ENCODE measurements at places on chromosomes 11 and 22.
A peak's percentile ranks its signal among the peaks of the same experiment; 100 is the strongest.

DNA sequence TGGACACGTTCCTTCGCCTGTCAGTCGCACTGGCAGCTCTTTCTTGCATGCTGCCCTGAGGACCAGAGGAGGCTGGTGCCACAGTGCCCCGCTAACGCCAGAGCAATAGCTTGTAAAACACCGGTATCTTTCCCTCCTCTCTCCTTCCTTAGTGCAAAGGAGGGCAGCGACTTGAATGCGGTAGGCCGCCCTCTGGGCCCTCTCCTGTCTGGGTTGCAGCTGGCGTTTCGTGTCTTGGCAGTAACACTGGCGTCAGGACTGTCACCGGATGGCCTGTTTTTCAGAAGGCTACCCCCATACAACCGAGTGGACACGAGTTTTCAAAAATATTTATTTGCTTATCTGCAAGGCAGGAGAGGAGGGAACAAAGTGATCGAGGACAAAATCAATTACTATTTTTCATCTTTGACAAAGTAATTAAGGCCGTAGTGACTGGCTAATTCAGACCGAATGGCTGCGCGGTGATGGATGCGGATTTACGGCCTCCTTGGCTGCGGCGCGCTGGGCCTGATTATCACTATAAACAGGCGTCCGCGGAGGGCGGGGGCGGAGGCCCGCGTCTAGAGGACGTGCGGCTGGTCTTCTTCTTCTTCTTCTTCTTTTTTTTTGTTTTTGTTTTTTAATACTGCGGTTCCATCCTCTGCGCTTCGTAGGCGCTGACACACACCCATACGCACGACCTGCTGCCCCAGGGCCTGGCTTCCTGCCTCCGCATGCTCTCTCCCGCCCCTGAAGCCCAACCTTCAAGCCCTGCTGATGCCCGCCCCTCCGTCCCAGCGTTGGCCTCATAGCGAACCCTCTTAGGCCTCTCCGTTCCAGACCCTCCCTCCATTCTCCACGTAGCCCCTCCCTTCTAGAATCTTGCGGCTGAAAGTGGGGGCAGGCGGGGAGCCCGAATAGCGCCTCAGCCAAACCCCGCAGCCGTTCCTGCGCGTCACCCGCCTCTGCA, 2.9 kb upstream of the SLC6A5 start:
- no peak for DNase-seq

DNA sequence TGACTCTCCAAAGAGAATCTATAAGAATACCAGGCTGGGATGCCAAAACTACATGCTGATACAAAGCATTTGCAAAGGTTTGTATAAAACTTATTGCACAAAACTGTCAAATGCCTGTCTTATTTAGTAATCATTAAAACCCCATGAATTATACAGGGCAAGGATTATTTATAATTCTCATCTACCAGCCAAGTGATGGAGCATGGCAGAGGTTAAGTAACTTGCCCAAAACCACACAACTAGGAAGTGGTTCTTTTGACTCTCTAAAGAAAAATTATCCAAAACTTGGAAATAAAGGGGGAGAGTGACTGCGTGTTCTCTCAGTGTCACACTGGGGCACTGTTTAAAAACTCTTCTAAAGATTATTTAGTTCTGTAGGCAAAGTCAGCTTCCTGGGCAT, 17.4 kb upstream of the CLMP start:
- no peak for DNase-seq

- no peak for DNase-seq
Observed at GRCh38 chr22:48939441-48940265, 888.0 kb downstream of the BRD1 start.

GRCh38 chr11:38543311-38543710, 1945.3 kb upstream of the RAG2 start:
- DNase-seq, result no peak

GRCh38 chr11:8219257-8220021, 44.2 kb downstream of the LMO1 start:
- no peak for DNase-seq

DNA sequence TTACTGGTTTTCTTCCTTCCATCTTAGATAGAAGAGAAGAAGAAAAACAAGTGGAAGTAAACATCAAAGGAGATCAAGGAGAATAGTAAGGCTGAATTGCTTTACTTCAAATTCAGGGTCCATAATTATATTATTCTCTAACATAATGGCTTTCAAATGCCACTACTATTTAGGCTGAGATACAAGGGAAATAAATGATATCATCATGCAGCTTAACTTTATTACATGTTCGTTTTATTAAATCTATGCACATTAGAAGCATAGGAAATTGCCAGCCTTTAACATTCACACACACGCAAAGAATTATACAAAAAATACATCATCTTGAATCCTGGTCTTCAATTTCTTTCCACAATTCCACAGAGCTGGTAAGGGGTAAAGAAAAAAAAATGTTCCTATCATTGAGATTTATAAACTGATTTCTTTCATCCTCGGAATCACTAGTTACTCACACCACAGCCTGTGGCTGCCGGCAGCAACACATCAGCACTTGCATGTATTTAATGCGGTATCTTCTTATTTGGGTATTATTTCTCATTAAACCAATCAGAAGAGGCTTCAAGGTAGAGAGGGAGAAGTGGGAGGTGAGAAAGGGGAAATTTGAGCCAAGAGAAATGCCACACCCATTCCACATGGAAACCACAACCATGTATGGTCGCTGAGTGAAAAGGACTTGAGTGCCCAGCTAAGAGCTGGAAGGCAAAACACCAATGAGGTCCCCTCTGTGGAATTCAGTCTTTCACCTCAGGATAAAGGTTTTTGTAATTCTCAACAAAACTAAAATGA, 26.3 kb downstream of the SYTL2 start:
- no peak for DNase-seq

DNA sequence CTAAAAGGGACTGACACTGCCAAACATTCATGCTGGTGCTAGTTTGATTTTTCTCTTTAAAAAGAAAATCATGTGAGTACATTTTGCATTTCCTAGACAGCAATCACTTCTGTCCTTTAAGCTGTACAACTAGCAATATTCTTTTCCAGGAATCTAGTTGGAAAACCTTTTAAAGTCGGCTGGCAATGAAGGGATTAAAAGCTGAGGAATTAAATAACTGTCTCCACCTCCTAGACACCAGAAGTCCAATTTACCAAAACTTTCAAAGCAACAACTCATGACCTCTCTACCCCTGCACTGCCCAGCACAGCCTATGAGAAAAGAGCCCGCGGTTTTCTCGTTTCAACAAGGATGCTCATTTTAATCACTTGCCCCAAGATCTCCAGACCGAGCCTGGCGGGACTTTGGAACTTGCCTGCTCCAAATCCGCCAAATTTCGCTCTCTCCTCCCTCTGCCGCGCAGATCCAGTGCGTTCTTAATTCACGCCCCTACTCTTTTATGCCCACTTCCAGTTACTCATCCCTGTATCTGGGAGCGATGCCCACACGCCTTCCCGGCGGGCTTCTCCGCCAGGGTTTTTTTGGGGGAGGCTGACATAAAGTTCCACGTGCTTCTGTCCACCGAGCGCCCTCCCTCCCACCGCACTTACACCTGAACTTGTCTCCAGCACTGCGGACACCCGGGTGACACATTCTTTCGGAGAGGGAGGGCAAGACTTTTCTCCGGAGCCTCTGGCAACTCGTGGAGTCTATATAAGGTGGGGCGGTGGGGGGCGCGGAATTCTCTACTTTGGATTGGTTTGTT, 2.5 kb downstream of the MPPED2 start:
- DNase-seq, result no peak

GRCh38 chr22:41596776-41597634, 7.4 kb upstream of the PMM1 start:
- no peak for DNase-seq

GRCh38 chr22:44014241-44014640, 9.9 kb upstream of the PARVB start:
- no peak for DNase-seq

GRCh38 chr11:134538742-134539141, 126.7 kb upstream of the B3GAT1 start:
- no peak for DNase-seq

- DNase-seq, result peak; percentile 10
Observed at GRCh38 chr22:16917144-16918003, 90.6 kb downstream of the GAB4 start.

- DNase-seq, result no peak
Observed at GRCh38 chr11:35794850-35795249, 132.3 kb downstream of the TRIM44 start.

GRCh38 chr11:122995526-122995925, 13.9 kb upstream of the BSX start:
- no peak for DNase-seq

- no peak for DNase-seq
Observed at GRCh38 chr22:48228468-48228867, 1466.0 kb downstream of the TBC1D22A start.

DNA sequence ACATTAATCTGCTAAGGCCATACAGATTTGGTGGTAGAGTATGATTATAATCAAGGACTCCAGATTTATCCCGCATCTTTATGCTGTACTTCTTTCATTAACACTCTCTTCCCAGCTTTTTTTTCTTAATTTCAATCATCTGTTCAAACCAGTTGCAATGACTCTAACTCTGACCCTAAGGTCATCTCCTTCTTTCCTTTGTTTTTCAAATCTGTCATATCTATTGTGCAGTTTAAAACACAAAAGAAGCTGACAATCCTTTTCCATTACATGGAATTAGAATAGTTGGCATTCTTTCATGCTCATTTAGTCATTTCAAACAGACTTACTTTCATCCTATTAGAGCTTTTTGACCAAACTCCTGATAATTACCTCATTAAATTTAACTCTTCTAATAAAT, 53.6 kb upstream of the GRM5 start:
- no peak for DNase-seq

- no peak for DNase-seq
Observed at GRCh38 chr11:111870522-111870885, 877 bp downstream of the ALG9 start.

DNA sequence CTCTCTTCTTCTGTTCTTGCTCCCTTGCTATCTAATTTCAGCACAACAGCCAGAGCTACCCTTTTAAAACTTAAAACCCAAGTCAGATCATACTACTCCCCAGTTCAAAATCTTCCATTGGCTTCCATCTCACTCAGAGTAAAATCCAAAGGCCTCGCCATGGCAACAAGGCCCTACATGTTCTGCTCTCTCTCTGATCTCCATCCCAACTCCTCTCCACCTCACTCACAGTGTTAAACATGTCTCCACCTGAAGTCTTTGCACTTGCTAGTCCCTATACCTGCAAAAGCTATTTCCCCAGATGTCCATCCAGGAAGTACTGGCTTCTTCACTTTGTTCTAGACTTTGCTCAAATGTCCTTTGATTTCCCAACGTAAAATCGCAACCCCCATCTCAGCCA, 3.0 kb upstream of the GRAP2 start:
- DNase-seq, result no peak

GRCh38 chr11:70262951-70263350, 7.5 kb upstream of the PPFIA1 start:
- DNase-seq, result no peak

GRCh38 chr22:25536589-25536988, 27.9 kb upstream of the GRK3 start:
- no peak for DNase-seq

DNA sequence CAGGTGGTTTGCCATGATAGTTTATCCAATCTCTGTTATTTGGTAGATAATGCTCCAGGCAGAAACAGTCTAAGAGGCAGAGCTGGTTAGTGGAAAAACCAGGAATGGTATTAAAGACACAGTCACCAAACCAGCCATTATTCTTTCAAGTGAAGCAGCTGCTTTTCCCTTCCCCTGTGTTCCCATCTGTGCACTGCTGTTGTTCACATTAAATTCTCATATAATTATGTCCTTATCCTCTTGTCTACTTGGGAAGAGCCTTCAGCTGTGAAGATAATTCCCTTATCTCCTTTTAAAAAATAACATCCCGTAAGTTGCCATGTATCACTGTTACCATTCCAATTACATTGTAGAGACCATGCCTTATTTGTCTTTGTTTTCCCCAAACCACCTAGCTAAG, 5.2 kb upstream of the TBCEL start:
- DNase-seq, result no peak

DNA sequence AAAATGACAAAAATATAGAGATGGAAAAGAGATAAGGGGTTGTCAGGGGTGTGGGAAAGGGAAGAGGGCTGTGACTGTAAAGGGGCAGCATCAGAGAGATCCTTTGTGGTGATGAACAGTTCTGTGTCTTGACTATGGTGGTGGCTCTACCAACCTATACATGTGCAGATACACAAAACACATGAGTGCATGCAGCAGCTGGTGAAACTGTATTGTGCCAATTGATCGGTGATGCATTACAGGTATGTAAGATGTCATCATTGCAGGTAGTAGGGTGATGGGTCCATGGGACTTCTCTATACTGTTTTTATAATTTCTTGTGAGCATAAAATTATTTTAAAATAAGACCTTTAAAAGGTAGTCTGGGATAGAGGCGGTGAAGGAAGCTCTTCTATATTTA, 24.1 kb upstream of the ZDHHC13 start:
- no peak for DNase-seq

GRCh38 chr11:68840661-68841653, 759 bp downstream of the CPT1A start:
- DNase-seq, result no peak

DNA sequence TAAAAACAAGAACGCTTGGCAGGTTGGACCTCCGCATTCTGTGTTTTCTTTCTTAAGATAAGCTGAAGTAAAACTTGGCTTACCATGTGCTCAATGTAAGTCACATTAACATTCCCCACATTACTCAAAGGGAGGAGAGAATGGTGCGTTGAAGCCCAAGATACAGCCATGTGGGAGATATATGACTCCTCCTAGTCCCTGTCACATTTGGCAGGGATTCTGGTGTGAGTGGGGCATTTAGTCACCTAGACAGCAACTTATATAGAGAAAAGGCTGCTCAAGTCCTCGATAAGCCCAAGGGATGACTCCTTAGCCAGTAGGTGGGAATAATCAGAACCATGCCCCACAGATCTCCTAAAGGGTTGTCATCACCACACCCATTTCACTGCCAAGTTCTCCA, 4.6 kb downstream of the PRSS23 start:
- no peak for DNase-seq

DNA sequence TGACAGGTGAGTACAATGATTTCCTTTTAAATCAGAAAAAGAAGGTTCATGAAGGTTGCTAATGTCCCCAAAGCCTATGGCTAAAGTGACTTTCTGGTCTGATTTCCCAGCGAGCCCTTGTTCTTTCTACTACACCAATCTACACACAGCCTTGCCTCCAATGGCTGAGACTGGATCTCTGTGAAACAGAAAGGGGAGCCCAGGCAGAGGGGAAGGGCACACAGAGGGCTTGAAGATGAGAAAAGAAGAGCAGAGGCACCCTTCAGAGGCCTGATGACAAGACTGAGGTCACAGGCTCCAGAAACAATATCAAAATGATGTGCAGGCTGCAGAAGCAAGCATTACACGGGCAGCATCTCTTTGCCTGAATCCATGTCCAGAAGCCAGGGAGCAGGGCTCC, 1.5 kb downstream of the SYN3 start:
- no peak for DNase-seq

Data from activated naive CD4-positive, alpha-beta T cell (primary cell).